AG04450 (cell line): ENCODE measurements at places on chromosomes 4 and X.

DNA sequence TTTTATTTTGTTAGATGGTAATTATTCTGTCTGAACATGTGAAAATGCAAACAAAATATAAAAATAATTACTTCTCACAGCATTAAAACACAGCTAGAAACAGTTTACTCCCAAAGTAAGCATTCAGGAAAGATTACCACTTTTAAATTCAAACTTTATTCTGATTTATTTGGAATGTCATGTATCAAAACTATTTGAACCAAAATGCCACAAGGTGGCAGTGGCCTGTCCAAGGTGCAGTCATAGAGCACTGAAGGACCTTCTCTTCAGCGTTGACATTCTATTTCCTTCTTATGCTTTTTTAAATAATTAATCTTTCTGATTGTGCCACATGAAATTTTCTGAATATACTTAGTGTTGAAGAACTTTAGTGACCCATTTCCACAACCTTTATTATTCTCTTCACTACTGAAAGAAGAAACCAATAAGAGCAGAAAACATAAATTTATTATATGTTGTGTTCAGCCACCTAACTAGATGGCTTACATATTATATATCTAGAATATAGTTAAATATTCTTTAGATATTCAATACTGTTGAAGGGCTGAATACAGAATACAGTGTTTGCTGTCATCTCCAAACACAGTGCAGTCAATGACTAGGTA is 283.6 kb downstream of the CFAP299 start:
- no peak for DNase-seq

DNA sequence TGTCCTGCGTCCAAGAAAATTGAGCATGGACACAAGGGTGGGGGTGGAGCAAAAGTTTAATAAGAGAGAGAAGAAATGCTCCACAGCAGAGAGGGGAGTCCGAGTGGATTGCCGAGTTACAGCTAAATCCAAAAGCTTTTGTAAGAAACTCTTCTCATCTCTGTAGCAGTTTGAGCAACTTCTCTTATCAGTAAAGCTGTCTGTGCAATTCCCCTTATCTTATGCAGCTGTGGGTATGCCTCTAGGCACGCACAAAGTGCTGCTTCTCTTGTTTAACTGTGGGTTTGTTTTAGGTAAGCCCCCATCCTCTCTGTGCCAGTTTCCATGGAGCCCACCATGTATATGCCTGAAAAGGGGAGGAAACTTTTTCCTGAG is 44.8 kb downstream of the HMGB2 start:
- no peak for DNase-seq

DNA sequence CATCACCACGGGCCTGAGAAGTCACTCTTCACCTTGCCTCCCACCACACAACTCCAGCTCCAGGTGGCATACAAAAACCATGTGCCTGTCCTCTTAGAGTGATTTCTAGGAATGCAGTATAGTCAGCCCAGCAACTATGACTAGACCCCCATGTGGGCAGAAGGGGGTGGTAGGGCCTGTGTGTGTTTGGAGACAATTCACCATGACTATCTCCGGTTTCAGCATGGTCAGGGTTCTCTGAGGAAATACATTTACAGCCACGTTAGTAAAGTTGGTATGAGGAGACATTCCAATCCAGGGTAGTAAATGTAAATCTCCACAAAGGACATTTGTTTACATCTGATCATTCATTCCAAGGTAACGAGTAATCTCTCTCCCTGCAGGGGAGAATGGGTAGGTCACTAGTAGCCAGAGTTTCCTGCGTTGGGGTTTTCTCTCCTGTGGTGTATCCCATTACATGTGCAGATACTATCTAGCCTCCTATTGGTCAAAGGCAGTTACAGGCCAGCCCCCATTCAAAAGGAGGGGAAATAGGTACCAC is 4.2 kb upstream of the MTMR1 start:
- DNase-seq, result peak; percentile 84

DNA sequence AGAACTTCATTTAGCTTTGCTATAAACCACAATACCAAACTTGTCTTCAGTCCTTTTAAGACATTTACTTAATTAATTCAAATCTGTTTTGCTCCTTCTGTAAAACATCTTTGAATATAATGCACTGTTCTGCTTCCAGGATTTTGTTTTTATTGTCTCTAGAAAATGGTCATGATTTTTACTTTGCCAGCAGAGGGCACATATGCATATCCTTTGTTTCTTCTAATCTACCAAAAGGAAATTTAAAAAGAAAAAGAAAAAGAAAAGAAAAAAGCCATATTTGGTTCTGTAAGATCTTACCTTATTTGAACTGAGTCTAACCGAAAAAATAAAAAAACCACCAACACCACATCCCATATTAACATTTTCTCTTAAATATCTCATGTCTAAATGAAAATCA is 101.9 kb upstream of the CCSER1 start:
- DNase-seq, result no peak

GRCh38 chrX:13013363-13014110 is 30.9 kb downstream of the FAM9C start:
- no peak for DNase-seq

DNA sequence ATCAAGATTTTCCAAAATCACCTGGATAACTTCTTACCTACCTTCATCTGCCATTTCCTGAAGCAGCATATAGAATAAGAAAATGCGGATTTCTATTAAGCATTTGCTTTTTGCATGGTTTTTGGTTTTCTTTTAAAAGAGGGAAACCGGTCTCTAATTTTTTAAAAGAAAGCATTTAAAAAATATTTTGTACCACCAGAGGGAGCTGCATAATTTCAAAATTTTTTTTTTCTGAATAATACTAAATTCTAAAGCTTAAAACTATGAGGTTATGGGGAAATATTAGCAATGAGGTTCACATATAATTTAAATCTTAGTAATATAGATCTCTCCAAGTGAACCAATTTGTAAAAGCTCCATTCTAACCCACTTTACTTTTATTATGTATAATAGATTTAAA is 137.7 kb upstream of the TENT5D start:
- no peak for DNase-seq

DNA sequence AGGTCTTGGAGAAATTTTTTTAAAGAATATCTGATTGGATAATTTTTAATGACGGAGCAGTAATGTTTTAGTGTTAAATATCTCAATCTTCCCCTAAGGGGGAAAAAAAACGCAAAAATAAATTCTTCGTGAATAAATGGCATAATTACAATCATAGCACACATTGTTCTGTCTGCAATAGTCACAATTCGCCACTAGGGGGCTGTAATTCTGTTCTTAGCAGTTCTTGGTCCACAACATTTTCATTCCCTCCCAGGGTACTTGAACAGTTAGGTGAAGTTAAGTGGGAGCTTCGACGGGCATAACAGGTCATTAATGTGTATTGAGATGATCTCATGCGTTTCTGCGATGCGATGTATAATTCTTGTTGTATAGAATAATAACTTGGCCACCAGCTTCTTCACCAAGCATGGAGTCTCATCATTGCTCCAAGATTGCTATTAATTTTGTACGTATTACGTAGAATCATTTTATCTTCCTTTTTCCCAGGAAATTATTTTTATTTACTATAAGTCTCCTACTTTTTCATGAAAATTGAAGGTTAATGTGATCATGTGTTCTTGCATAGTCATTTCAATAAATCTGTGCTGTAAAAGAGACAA is 27.2 kb downstream of the HTR2C start:
- DNase-seq, result peak; percentile 7

GRCh38 chr4:185307136-185307950 is 88.4 kb downstream of the LRP2BP start:
- DNase-seq, result no peak

GRCh38 chr4:173509036-173510001 is 20.7 kb downstream of the HAND2 start:
- DNase-seq, result no peak

DNA sequence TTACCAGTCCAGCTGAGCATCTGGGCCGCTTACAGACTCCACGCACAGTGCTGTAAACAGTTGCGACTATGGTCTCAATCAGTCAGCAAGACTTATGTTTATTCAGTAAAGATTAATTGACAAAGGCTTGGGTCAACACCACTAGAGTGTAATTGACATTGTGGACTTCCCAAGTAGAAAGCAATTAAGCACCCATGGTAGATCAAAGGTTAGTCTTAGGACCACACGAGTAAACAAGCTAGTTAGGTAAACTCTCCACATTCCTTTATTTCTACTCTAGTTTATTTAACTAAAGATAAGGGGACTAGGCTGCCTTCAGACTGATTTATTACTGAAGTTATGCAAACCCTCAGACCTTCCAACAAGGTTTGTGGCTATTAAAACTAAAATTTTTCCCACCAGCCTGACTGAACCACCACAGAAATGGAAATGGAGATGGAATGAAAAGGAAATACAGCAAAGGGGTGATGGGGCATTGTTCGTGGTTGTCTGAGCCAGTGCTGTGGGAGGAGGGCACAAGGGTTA is 44.2 kb downstream of the MTHFD2L start:
- DNase-seq, result no peak

DNA sequence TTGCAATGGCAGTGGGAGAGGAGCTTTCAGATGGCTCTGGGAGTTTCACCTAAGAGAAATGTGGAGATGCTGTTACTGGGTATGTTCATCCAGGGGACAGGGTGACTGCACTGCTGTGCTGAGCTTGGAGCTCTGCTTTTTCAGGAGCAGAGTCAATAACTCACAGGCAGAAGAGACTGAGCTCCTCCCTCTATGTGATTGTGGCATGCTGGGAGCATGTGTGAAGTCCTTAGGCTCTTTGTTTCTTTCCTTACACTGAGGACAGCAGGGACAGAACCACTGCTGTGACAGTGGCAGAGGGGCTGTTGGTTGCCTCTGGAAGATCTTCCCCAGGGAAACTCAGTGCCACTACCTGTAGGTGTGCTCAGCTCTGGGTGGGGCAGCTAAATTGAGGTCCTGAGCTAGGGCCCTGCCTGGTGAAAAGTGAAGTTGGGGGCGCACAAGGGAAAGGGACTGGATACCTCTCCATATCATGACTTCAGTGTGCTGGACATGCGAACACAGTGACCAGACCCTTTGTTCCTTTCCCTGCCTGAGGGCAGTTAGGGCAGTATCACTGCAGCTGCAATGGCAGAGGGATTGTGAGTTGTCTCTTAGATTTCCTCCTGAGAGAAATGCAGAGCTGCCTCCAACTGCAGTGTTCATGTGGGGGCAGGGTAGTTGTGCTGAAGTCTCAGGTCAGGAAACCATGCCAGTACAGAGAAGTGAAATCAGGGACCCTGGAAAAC is 156.7 kb downstream of the TENT5D start:
- DNase-seq, result no peak

DNA sequence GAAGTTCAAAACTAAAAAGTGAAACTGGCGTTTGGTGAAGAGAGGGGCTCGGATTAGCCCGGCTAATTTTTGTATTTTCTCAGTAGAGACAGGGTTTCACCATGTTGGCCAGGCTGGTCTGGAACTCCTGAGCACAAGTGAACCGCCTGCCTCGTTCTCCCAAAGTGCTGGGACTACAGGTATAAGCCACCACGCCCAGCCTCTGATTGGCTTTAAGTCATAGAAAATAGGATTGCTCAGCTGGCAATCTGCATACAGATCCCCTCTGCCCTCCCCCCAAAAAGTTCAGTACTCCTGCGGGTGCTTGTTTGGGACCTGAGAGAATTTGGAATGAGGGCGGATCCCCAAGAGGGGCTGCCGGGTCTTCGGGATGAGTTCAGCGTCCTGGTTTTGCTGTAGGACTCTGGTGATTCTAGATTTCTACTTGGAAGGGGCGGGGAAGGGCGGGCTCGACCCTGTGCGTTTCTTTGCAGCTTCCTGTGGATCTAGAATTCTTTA is 537 bp upstream of the PRKX start:
- DNase-seq, result no peak

GRCh38 chrX:139642241-139642927 is 65.6 kb downstream of the MCF2 start:
- no peak for DNase-seq

DNA sequence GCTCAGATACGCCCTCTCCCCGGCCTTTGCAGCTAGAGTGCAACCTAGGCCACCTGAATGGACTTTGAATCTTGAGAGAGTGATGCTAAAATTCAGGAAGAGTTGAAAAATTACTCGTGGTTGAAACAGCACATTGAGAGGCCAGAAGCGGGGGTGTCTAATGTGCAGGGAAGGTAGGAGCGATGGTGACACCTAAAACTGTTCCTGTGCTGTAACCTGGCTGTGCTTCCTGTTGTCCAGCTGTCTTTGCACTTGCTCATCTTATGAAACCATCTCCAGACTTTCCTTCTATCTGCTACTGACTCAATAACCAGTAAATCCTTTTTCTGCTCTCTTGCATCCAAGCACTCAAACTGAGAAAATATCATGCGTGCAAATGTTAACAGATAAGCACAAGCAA is 106.4 kb upstream of the RPS6KA3 start:
- DNase-seq, result no peak

GRCh38 chr4:139247241-139247640 is 32.8 kb downstream of the MGARP start:
- DNase-seq, result no peak

- no peak for DNase-seq
Measured at GRCh38 chrX:110409925-110410324, 51.3 kb downstream of the RTL9 start.

DNA sequence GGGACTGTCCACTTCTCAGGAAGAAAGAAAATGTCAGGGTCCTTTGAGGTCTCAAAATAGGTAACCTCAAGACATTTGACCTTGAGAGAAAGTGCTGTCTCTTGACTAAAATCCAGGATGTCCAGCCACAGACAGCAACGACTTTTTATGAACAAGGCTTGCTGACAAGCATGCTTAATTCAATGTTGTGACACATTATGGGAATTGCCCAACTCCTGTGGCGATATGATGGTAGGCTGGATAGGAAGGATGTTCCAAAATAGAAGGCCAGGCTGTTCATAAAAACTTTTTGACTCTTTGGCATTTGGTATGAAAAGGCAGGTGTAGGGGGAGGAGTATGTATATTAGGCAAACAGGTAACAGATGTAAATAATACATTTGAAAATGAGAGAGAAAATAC is 50.8 kb upstream of the EDNRA start:
- DNase-seq, result no peak

- no peak for DNase-seq
Measured at GRCh38 chr4:84917869-84918600, 48.5 kb downstream of the WDFY3 start.

DNA sequence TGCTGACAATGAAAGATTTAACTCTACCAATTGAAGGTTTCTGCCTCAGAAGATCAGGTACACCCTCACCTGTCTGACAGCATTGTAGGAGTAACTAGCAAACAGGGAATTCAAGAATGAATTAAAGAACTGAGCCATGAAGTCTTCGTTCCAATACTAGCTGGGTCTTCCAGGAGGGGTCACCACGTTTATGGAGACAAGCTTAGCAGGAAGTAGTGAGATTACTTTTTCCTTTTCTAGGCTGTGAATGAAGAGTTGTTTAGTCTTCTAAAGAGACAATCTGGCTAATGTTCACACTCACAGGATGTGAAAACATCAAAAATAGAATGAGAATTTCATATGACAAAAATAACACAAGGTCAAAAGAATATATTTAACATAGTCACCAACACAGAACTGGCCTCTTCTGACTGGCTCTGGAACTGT is 54.9 kb downstream of the REELD1 start:
- no peak for DNase-seq

DNA sequence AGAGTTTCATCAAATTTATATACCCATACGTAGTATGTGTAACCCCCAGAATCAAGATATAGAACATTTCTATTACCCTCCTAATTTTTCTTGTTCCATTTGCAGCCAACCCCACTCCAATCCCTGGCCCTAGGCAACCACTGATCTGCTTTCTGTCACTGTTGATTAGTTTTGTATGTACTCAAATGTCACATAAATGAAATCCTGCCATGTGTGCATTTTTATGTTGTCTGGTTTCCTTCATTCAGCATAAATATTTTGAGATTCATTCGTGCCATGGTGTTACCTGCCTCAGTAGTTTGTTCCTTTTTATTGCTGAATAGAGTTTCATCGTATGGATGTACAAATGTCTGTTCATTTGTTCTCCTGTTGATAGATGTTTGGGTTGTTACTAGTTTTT is 126.3 kb downstream of the MID1IP1 start:
- DNase-seq, result no peak

- no peak for DNase-seq
Measured at GRCh38 chr4:113122066-113122465, 72.6 kb downstream of the ANK2 start.
